Fibroblast of skin of scalp (primary cell): ENCODE measurements at places on chromosomes 4 and X.

DNA sequence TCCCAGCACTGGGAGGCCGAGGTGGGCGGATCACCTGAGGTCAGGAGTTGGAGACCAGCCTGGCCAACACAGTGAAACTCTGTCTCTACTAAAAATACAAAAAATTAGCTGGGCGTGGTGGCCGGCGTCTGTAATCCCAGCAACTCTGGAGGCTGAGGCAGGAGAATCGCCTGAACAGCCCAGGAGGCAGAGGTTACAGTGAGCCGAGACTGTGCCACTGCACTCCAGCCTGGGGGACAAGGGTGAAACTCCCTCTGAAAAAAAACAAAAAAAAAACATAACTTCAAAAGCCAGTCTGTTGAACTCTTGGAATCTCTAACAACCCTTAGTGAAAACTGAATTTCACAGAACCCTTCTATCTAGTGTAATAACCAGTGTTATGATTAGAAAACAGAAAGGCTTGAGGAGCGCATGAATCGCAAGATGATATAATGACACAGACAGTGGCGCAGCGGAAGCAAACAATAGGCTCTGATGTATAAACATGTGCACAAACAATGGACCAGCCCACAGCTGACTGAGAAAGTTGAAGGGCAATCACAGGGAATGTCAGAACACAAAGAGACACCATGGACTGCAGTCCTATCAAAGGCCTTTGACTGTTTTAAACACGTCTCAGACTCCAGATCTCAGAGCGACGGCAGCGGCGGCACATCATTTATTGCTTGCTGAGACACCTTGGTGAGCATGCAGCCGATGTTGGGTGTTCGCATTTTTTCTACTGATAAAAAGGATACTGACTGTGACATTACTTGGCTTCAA, 81.6 kb downstream of the NSUN7 start:
- no peak for DNase-seq

- DNase-seq = no peak
Measured at GRCh38 chrX:12986164-12986779, 11.4 kb downstream of the TMSB4X start.

DNA sequence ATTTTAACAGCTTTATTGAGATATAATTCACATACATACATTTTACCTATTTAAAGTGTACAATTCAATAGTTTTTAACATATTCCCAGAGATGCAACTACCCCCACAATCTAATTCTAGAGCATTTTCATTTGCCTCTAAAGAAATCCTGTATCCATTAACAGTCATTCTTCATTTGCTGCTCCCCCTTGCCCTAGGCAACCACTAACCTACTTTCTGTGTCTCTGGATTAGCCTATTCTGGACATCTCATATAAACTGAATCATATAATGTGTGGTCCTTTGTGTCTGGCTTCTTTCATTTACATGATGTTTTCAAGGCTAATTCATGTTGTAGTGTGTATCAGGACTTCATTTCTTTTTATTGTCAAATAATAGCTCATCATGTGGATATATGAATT, 105.1 kb upstream of the GRPR start:
- DNase-seq = no peak

GRCh38 chr4:182261651-182262223, 18.5 kb downstream of the TENM3 start:
- no peak for DNase-seq

- DNase-seq = peak; percentile 44
Measured at GRCh38 chrX:26914232-26914631, 548.9 kb downstream of the PPP4R3C start.

- DNase-seq = peak; percentile 42
Measured at GRCh38 chr4:172813359-172813923, 355.2 kb upstream of the GALNT7 start.

DNA sequence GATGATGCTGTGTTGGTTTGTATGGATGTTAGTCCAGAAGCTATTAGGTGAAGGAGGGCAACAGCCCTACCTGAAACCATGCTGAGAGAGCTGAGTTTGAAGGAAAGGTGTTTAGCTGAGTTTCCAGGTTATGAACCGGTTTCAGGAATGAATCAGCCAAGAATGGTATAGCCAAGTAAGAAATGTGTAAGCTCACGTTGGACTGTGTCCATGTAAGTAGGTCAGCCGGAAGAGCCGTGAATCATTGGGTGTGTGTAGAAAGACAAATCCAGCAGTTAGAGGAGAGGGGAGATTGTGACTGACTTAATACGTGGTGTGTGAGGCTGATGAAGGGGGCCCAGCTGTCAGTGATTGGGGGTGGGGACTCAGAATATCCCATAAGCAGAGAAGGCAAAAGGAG, 77.2 kb upstream of the SPIN4 start:
- no peak for DNase-seq

DNA sequence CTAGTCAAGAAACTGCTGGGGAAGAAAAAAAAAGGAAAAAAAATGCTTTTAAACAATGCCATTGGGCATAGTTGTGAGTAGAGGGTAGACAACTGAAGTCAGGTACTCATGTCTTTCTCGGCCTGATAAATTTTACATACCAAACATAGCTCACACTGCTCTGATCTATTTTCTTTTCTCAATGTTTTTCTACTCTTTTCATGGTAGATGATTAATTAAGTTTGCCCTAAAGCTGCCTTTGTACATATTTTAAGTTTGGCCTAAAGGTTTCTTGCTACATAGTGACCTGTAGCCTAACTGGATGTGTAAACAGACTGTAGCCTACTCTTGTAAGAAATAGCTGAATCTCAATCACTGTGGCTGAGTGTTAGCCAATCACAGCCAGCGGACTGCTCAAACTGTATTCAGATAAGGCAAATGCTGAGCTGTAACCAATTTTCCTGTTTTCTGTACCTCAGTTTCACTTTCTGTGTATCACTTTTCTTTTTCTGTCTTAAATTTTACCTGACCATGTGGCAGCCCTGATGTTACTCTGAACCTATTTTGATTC, 121.0 kb downstream of the PCDH10 start:
- DNase-seq = no peak

GRCh38 chr4:94954251-94954650, 196.5 kb downstream of the BMPR1B start:
- DNase-seq = no peak

DNA sequence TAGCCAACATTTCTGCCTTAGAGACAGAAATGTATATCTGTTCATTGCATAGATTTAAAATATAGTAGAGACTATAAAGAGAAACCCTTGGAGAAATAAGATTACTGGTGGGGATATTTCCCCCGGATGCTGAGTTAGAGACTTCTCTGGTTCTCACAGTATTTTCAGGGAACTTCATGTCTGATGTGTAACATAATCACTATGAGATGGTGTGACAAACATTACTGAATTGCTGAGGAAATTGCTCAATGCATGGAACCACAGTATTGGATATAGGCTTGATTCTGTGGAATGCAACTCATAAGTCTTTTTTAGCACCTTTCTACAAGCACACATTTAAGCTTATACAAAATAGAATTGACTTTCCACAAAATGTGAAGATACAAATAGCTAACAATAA, 152.7 kb downstream of the SOWAHB start:
- DNase-seq = peak; percentile 91

GRCh38 chrX:48715876-48716502, 19.5 kb downstream of the SUV39H1 start:
- no peak for DNase-seq

DNA sequence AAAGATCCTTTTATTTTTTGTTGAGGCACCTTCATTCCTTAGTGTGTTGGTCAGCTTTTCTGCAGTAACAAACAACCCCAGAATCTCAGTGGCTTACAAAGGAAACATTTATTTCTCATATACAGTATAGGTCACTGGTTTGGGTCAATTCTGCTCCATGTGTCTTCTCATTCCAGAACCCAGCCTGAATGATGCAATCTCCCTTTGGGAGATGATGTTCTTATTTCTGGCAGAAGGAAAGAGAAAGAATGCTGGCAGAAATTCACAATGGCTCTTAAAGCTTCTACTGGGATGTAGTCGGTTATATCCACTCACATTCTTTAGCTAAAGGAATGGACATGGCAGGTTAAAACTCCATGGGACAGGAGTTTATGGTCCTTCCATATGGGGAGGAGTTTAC, 42.3 kb downstream of the IDS start:
- peak; percentile 64 for DNase-seq

DNA sequence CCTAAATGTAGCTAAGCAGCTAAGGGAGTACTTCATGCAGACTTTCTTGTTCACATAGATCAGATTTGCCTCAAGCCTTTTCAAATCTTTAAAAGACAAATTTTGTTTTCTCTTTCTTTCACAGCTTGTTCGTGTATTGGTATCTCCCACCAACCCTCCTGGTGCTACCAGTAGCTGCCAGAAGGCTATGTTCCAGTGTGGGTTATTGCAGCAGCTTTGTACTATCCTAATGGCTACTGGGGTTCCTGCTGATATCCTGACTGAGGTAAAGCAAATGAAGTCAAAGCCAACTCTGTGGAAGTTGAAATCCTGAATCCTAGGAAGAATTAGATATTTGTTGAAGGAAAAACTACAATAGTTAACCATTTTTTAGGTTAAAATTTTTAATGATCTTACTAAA, 62.6 kb downstream of the USO1 start:
- DNase-seq = no peak

GRCh38 chrX:84735025-84735424, 232.8 kb upstream of the HDX start:
- no peak for DNase-seq

DNA sequence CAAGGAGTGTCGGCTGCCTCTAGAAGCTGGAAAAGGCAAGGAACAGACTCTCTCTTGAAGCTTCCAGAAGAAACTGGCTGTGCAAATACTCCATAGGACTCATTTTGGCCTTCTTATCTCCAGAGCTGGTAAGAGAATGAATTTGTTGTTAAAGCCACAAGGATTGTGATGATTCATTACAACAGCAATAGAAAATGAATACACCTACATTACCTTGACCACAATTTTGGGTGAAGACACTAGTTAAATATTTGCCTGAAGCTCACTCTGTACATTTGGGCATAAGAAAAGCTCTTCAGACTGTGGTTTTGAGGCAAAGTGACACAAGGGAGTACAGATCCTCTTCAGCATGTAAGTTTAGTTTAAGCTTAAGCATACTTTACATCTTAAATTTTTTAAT, 134.5 kb upstream of the TLL1 start:
- DNase-seq = no peak

DNA sequence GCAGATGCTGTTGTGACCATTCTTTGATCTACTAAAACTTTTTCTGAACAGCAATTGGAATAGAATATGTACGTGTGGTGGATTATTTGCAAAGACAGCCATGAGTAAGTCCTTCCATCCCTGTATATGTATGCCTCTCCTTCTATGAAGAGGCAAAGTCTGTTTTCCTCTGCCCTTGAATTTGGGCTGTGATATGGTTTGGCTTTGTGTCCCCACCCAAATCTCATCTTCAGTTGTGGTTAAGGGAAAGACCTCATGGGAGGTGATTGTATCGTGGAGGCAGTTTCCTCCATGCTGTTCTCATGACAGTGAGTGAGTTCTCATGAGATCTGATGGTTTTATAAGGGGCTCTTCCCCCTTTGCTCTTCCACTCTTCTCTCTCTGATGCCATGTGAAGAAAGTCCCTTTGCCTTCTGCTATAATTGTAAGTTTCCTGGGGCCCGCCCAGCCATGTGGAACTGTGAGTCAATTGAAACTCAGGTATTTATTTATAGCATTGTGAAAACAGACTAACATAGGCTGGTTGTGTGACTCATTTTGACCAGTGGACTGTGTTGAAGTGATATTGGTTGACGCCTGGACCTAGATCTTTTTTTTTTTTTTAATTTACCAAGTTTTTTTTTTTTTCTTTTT, 108.3 kb upstream of the CAMK2D start:
- DNase-seq = peak; percentile 34

- DNase-seq = no peak
Measured at GRCh38 chr4:86026720-86027119, 333.1 kb downstream of the MAPK10 start.

- peak; percentile 37 for DNase-seq
Measured at GRCh38 chr4:48899950-48900349, 6.6 kb downstream of the OCIAD2 start.

- peak; percentile 24 for DNase-seq
Measured at GRCh38 chr4:146577111-146577510, 55.4 kb upstream of the SLC10A7 start.

DNA sequence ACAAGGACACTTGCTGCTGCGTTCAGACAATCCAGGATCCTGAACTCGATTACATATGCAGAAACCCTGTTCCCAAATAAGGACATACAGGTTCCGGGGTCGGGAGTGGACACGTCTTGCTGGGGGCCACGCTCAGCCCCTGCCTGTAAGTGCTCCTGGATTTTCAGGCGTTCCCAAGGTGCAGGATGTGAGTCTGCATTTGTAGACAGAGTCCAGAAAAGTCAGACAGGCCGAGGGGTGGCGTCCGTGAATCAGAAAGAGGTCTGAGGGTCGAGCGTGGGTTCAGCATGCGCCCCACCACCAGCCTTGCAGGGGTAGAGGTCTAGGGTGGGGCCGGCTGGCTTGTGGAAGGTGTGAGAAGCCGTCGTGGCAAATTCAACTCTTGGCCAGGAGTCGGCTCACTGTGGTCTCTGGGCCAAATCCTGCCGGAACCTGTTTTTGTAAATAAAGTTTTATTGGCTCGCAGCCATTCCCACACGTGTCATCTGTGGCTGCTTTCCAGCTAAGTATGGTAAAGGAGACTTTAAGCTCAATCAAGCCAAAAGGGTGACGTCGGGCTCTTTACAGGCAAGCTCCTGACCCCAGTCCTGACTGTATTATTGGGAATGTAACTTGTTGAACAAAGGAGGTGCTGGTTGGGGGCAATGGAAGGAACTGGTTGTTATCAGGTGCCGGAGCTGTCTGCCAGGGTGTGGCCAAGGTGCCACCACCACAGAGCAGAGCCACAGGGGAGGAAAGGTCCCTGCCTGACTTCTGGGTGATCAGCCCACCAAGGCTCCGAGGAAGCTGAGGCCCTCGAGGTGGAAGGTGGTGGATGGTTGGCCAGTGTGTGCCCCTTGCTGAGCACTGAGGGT, 7.4 kb downstream of the DOK7 start:
- peak; percentile 20 for DNase-seq

- no peak for DNase-seq
Measured at GRCh38 chr4:1706358-1706757, 5.8 kb downstream of the SLBP start.

- DNase-seq = peak; percentile 15
Measured at GRCh38 chrX:154046940-154047610, 27.4 kb upstream of the IRAK1 start.

- DNase-seq = no peak
Measured at GRCh38 chr4:3813151-3814052, 47.2 kb downstream of the ADRA2C start.

DNA sequence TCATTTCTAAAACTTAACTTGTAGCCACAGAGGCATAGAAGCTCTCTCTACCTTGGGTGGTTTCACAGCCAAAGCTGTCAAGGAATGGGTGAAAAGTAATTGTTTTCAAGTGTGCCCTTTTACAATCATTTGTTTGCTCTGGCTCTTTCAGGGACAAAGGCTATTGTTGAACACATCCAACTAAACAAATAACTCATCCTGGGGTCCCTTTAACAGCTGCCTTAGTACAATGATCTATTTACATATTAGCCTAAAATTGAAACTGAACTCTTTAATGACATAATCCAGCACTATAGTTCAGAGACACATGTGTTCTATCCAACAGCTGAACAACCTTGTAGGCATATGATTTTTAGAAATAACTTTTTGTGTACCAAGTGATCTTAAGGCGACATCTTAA, 3.7 kb downstream of the HHIP start:
- no peak for DNase-seq
